T-helper 17 cell (primary cell): ENCODE measurements at places on chromosomes 7 and 10.

GRCh38 chr7:152354061-152354460, 81.7 kb downstream of the KMT2C start:
- DNase-seq = no peak

GRCh38 chr10:132632851-132633684, 95.5 kb downstream of the INPP5A start:
- DNase-seq = peak; percentile 4

- no peak for DNase-seq
These were observed 22.5 kb downstream of the SEMA3D start for GRCh38 chr7:85164376-85164775.

DNA sequence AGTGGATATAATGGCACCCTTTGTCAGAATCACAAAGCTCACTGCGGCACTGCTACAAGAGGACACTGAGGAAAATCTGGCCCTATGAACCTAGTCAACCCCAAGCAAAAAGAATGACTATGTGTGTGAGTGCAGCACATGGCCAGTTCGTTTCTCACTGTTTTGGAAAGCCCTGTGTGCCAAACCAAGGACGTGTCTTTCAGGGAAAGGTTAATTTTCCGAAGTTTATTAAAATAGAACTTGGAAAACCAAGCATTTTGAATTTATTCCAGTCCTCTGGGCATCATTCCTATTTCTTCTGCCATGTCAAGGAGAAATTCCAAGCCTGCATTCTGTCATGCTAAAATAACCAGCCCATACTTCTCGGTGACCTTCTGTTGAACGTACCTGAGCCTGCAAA, 471.8 kb downstream of the PLXDC2 start:
- DNase-seq = no peak

- DNase-seq = no peak
These were observed 21.8 kb downstream of the MGAM start for GRCh38 chr7:142017451-142017850.

- DNase-seq = no peak
These were observed 58.9 kb downstream of the XRCC2 start for GRCh38 chr7:152617056-152617455.

DNA sequence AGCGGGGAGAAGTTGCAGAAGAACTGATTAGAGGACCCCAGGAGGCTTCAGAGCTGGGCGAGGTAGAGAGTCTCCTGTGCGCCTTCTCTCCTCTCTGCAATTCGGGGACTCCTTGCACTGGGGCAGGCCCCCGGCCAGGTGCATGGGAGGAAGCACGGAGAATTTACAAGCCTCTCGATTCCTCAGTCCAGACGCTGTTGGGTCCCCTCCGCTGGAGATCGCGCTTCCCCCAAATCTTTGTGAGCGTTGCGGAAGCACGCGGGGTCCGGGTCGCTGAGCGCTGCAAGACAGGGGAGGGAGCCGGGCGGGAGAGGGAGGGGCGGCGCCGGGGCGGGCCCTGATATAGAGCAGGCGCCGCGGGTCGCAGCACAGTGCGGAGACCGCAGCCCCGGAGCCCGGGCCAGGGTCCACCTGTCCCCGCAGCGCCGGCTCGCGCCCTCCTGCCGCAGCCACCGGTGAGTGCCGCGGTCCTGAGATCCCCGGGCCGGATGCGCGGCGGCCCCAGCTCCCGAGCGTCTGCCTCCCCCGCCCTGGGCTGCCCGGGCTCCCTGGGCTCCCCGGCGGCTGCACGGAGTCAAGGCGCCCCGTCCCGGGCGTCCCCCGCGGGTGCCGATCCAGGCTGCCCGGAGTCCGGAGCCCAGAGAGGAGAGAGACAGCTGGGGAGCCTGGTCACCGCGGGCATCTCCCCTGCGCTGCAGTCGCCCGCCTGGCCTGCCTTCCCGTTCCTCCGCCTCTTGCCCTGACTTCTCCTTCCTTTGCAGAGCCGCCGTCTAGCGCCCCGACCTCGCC, at the start of gene PLAU:
Gene PLAU, plus strand, starts transcription at position 369 of the 789 bp plus-strand sequence. CDS start 424 bp downstream, outside the sequence.
- peak; percentile 15 for DNase-seq

DNA sequence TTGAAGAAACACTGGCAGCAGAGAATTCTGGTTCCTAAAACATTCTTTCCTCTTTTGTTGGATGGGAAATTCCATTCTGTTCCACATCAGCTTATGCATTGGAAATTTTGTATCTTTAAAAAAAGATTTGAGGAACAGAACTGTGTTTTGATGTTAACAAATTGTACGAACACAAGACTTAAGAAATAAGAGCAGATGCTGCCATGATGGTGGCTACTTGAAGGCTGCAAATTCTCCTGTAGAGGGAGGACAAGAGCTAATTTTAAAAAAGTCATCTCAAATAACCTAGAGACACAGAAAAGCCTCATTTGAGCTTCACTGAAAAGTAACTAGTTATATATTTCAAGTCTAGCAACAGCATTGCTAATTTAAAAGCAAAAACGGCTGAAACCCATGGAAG, 29.8 kb downstream of the NDUFB2 start:
- no peak for DNase-seq

GRCh38 chr10:14556285-14556956, 218.3 kb downstream of the FAM107B start:
- DNase-seq = no peak

GRCh38 chr10:97648562-97649404, 8.3 kb downstream of the PI4K2A start:
- DNase-seq = no peak

DNA sequence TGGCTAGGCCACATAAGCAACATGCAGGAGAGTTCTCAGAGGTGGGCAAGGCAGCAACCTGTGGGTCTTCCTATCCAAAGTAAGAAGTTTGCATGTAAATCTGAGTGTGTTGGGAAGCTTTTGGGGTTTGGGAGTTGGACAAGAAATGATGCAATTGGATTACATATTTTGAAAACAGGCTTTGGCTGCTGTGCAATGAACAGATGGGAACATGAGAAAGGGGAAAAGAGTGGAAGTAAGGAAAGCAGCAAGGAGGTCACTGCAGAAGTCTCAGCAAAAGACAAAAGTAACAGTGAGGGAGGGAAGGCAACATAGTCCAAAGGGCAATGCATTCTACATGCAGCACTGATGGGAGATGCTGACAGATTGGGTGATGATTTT, 61.1 kb upstream of the C10orf90 start:
- no peak for DNase-seq

DNA sequence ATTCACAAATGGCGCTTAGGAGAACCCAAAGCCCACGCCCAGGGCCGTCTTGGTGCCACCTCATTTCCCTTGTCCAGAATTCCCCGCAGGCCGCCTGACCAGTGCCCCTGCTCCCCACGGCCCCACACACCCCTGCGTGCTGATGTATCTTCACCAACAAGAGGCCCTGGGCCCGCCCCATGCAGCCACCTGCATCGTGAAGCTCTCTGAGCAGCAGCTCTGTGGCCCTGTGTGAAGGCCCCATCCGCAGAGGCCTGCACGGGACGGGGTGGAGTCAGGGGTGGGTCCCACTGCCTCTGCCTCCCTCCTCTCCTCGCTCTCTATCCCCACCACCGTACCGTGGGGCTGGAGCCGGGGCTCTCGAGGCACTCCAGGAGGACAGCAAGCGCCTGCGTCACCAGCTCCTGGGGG, 14.7 kb downstream of the BRAT1 start:
- no peak for DNase-seq

GRCh38 chr7:52143219-52143618, 826.6 kb upstream of the COBL start:
- no peak for DNase-seq

GRCh38 chr7:24444666-24445440, 128.4 kb upstream of the PALS2 start:
- no peak for DNase-seq

DNA sequence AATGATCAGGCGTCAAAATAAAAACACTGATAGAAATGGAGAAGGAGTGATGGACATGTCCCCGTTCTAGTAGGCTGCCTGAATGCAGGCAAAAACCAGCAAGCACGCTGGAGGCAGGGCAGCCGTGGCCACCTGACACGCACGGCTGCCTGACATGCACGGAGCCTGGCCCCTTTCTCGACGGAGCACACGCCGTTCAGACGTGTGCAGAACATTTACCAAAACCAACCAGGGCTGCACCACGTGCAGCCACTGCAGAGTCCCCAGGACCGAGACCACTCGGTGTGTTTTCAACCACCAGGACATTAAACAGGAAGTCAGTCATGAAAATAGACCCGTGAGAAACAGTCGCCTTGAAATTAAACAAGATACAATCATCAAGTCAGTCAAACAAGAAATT, 61.9 kb upstream of the NKX6-2 start:
- no peak for DNase-seq

DNA sequence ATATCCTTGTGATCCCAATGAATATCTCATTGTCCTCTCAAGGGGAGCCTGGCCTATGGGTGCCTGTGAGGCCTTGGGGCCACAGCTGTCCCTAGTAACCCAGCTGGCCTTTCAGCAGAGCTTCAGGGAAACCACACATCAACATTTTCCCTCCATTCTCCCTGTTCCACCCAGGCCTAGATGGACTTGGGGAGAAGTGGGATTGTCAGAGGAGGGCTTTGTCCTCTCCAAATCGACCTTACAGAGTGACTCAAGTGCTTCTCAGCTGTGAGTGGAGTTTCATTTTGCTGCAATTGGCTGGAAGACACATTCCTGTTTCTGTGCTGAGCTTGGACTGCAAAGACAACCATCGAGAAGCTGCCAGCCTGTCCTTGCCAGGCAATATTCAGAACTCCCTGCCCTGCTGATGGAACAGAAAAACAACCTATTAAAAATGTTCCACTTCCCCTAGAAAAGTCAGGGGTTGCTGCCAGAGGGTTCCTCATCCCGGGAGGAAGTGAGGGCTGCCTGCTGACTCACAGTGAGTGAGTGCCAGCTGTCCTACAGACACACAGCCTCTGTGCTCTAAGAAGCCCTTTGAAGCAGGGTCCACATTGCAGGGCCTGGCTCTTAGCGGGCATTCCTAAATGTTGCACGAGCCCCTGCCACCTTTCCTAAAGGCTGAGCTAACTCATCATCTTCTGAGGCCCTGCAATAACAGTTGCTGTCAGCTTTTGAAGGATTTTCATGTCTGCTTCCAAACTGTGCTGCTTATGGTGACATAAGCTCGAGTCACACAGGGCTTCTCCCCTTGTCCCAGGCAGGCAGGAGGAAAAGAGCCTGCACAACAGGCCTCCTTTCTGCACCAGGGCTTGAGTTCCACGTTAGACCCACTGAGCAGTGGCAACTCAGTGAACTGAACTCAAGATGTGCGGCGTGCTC, 20.5 kb downstream of the STRA8 start:
- DNase-seq = no peak

GRCh38 chr7:132443761-132444520, 132.3 kb downstream of the PLXNA4 start:
- DNase-seq = no peak

- DNase-seq = no peak
These were observed 55.0 kb downstream of the PODXL start for GRCh38 chr7:131501422-131501821.

DNA sequence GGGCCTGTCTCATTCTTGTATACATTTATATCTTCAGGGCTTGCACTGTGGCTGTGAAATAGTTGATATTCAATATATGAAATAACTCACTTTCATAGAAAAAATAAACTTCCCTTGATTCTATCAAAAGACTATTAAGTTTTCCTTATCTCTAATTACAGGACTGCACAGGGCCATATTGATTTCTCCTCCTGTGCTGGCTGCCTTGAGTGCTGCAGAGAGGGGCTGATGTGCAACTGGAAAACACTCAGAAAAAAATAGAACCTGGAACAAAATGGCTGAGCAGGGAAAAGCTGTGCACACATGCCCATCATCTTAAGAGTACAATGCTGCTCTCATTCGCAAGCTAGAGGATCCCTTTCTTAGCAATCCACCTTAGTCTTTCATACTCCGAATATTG, 5.9 kb upstream of the HDAC9 start:
- no peak for DNase-seq

GRCh38 chr7:39384386-39384785, 181.8 kb upstream of the YAE1 start:
- no peak for DNase-seq

DNA sequence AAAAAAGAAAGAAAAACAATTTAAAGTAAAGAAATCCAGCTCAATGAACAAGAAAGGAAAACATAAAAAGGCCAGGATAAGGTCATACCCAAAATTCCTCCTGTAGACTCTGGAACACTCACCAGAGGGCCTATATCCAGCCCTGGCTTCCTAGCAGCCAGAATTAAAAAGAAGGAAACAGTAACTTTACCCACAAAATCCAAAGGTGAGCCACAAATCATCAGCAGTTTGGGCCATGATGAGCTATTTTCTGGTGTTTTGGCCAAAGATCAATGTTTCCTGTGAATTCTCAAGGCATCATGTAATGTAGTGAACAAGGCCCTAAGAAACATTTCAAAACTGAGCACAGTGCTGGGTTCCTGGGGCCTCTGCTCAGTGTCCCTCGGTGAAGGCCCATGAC, 87.8 kb downstream of the LARP4B start:
- DNase-seq = no peak

GRCh38 chr10:128823201-128823600, 643.8 kb upstream of the MGMT start:
- no peak for DNase-seq

- DNase-seq = no peak
These were observed 13.3 kb downstream of the GPR37 start for GRCh38 chr7:124752310-124752709.

DNA sequence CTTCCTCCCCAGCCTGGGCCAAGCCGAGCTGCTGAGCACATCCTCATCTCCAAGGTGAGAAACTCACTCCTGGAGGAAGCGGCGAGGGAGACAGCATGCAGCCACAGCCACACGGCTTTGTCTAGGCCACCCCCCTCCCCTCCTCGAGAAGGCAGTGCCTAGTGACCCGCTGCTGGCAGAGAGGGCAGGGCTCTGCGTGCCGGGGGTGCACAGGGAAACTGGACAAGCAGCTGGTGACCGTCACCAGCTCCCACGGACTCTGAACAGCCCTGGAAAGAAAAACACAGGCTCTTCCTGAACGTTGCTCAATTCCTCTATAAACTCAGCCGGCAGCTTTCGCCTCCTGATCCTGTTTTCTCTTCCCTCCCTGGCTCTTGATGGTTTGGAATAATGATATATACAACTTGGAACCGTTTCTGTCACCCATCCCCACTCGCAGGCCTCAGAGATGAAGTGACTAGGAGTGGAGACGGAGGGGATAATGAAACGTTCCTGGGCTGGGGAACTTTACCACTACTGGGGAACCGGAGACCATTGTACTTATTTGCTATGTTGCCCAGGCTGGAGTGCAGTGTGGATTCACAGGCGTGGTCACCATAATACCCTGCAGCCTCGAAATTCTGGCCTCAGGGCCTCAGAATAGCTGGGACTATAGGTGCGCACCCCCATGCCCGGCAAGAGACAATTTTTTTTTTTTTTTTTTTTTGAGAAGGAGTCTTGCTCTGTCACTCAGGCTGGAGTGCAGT, 19.3 kb downstream of the PAPOLB start:
- no peak for DNase-seq
